CD4-positive, alpha-beta T cell treated with Interleukin-4 for 1 hour (primary cell): ENCODE measurements at places on chromosomes 3 and 15.

DNA sequence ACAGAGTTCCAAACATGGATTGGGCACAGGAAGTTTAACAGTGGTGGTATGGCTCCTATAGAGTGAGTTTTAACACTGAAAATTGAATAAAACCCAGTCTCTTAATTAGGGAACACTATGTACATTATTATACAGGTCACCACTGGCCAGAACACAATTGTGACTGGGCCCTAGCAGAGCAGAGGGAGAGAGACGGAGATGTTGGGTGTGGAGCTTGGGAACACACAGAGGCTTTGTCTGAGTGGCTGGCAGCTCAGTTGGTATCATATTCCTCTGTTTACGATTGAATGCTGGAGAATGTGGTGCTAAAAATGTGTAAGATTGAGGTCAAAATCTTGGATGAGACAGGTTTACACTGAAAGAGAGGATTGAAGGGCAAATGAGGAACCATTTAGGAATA, 6.8 kb upstream of the MOBP start:
- no peak for DNase-seq

DNA sequence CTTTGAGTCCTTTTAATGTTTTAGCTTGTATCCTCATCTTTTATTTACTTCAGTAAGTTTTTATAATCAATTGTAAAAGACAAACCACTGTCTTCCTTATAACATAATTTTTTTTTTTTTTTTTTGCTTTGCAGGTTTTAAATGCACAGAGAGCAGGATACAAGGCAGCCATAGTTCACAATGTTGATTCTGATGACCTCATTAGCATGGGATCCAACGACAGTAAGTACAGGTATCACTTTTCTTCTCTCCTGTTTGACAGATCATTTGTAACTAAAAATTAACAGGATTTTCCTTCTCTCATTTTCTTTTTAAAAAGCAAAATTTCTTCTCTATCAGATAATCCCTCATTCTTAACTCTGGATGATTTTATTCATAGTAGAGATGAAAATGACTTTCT, 75.4 kb downstream of the PFN2 start:
- DNase-seq: no peak

DNA sequence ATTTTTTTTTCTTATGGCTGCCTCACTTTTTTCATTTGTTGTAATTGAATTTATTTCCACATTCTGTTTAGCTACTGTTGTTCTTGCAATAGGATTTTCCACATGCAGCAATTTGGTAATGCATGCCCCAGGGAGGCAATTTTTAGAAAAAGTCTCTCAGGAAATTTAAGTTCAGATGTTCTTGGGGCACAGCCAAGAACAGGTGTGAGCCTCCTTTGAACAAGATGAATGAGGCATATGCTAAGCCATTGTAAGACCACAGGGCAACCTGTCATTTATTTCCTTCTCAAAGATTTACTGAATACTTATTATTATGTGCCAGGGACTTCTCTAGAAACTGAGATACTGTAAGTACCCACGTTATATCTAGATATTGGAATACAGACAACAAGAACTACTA, 549.5 kb downstream of the DIPK2A start:
- no peak for DNase-seq

DNA sequence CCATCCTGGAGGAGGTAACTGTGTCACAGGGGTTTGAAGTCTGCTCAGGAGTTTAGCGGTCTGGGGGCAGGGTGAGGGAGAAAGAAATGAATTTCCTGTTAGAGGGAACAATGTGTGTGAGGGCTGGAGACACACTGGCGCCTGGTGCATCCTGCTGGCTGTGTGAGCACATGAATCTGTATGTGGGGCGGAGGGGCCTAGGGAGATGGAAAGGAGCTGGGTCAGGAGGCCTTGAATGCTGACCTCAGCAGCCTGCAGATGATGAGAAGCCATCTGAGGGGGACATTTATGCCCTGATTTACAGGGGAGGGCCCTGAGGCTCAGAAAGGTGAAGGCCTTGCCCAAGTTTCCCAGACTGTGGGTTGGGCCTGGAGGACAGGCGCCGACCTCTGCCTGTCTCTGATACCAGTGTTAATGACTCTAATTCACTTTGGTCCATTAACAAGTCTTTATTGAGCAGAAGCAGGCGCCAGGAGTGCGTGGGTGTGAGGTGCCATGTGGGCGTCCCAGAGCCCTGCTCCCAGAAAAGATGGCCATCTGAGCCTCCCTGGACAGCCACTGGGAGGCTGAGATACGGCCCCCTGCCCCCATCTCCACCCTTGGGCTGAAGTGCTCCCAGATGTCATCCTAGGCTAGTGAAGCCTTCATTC, 34.8 kb downstream of the LINGO1 start:
- no peak for DNase-seq

DNA sequence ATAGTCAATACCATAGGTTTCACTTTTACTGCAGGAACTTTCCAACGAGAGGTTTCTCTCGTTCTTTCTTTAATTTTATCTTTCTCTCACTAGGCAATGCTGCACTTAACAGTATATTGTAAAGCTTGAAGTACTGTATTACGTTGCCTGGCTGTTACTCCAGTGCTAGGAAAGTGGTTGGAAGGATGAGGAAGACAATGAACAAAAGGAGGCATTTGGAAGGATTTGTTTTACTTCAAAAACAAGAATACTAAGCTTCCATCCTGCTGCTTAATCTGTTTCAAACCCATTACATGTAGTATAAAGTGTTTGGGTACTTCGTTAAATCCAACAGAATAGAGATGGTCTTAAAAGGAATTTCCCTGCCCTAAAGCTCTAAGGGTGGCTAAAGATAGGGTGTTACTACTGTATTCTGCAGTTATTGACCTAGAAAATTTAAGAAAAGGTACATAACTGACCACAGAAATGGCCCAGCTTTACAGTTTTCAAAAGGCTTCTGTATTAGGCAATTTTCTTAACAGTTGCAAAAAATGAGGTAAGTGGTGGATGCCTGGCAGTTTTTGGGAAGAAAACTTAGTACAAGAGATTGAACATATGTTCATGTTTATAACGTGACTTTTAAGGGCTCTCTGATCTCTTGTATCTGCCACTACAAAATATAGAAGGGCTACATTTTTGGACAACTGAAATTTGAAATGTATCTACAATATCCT, 785 bp upstream of the IFT57 start:
- DNase-seq: no peak
